ENCODE measurements at places on chromosomes 2 and 18.
A peak's percentile ranks its signal among the peaks of the same experiment; 100 is the strongest.

DNA sequence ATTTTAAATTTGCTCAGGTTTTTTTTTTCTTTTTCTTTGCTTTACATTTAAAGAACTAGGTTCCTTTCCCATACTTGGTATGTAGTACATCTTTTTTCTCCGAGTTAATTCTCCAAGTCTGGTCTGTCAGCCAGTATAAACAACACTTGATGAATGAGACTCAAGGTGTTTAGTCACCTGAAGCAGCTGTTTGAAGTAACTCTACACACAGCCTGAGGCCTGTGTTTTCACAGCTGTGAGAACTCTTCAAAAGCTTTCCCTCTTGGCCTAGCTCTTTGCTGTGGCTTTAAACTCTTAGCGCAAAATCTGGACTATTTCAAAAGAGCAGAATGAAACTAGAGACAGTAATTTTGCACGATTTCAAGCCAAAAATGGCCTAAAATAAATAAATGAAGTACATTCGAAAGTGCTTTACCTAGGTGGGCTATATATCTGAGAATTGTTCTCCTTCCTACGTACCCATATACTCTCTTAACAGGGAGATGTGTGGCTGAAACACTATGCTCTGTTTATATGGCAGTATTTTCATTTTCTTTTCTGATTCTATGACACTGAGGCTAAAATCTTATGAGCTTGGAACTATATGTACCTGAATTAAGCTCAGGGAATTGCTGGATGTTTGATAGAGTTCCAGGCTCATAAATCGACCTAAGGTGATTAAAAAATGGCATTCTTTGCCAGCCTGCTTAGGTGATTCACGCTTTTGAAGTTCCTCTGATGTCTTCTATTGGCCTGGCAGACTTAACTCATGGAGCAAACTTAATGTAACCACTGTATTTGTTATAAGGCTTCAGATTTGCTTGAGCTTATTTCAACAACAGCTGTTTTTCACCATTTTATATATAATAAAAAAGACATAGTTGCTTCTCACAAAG, 1044.1 kb upstream of the ZEB2 start:
- DNase-seq = no peak

GRCh38 chr18:28736223-28736622, 559.3 kb upstream of the CDH2 start:
- DNase-seq = no peak

GRCh38 chr2:104969564-104969963, 68.3 kb upstream of the MRPS9 start:
- no peak for DNase-seq

DNA sequence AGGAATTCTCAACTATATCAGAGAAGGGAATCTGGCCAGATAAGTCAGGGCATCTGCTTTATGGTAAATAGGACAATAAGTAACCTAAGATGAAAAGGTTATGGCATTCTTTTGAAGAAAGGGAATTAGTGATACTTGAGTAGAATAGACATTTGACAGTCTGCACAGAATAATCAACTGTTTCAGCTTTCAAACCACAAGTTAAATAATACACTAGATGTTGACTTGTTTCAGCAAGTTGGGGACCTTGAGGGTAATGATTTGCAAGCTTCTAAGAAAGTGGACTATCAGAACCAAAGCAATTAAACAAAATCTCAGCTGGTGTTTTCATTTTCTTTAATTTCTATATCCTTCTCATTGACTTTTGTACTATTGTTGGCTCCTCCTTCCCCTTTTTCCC, 54.5 kb downstream of the SLC39A10 start:
- DNase-seq = no peak

DNA sequence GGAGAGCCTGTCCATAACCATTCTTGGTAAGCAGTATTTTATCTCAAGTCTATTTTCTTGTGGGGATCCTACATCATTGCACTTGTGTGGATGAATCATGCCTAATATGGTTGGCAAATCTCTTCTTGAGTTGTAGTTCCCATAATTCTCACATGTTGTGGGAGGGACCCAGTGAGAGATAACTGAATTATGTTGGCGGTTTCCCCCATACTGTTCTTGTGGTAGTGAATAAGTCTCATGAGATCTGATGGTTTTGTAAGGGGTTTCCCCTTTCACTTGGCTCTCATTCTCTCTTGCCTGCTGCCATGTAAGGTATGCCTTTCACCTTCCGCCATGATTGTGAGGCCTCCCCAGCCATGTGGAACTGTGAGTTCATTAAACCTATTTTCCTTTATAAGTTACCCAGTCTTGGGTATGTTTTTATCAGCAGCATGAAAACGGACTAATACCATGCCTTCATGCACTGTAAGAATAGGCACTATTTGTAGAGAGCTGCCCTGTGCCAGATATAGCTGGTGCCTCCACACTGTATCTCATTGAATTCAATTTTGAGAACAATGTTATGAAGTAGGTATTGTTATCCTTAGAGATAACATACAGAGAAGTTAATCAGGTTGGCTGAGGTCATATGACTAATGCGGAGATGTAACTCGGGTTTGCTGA, 148.3 kb downstream of the PLCL1 start:
- no peak for DNase-seq

- no peak for DNase-seq
These were observed 11.9 kb downstream of the SMAD7 start for GRCh38 chr18:48938827-48939204.

DNA sequence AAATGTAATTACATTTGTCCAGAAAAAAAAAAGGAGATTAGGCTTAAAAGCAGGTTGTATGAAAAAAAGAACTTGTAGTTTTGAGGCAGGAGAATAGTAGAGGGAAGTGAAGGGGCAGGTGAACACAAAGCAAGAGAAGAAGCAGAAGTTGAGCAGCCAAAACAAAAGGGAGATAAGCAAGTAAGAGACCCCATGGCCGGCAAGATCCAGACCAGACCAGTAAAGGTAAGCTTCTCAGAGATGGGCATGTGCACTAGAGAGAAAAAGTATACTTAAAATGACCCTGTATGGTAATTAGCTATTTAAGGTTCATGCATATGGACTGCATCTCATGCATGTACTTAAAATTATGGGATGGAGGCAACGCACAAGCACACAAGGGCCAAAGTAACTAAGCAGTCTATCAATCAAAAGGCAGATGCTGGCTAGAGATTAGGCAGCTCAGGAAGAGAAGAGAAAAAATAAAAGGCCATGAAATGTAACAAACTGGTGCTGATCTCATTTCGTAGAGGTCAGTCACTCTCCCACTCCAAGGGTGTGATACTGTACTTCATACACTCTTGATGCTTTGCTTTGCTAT, 9.7 kb downstream of the SIGLEC15 start:
- DNase-seq = no peak

GRCh38 chr18:51953521-51953920, 386.5 kb upstream of the DCC start:
- DNase-seq = no peak

DNA sequence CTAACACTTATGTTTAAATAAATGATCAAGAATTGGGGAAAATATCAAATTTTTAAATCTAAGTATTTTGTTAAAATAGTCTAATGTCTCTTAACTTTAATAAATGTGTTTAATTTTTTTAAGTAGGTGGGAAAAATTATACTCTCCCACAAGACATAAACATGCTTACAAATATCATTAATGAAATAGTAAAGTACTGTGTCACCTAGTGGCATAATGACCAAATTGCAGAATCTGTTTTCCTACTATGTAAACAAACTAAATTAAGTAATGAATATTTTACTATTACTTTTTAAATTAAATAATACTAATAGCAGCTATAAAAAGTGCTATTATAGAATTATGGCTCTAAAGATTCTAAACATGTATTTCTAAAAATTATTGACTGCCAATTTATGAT, 52.0 kb upstream of the CHAC2 start:
- DNase-seq = no peak

- no peak for DNase-seq
These were observed 2.6 kb downstream of the ADCYAP1 start for GRCh38 chr18:907115-907884.

GRCh38 chr18:65587491-65587890, 163.3 kb upstream of the CDH7 start:
- DNase-seq = no peak

- DNase-seq = no peak
These were observed 27.8 kb downstream of the MTX2 start for GRCh38 chr2:176297067-176297466.

DNA sequence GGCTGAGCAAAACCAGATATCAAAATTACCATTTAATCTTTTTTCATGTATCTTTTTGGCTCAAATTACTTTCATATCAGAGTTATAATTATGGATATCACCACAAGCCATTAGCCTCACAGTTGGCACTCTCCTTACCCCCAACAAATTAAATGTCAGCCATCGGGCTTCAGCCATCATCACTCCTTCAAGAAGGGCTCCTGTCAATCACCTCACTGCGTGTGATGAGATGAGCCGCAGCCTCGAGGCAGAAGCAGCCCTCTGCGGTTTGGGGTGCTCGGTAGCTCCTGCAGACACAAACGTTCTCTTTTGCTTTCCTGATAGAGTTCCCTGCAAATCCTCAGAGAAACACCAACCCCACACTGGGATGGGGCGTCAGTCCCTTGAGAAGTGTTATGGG, 94.1 kb downstream of the DNER start:
- DNase-seq = no peak

DNA sequence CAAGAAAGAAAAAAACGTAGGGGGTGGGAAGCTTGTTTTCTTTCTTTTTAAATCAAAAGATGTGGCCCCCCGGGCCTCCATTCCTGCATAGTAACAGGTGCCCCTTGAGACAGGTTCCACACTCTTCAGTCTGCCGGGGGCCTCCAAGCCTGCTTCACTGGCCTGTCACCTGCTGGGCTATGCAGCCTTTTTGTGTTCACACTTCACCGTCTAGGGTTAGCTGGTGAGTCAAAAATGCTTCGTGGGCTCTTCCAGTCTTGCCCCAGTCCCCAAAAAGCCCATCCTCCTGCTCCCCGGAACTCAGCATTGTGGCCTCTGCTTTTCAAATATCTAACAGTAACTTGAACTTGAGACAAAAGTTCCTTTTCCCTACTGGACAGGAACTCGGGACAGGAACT, 67.9 kb downstream of the POLR1A start:
- peak; percentile 20 for DNase-seq
